HS-5 (cell line): ENCODE measurements at places on chromosomes 1 and 21.

DNA sequence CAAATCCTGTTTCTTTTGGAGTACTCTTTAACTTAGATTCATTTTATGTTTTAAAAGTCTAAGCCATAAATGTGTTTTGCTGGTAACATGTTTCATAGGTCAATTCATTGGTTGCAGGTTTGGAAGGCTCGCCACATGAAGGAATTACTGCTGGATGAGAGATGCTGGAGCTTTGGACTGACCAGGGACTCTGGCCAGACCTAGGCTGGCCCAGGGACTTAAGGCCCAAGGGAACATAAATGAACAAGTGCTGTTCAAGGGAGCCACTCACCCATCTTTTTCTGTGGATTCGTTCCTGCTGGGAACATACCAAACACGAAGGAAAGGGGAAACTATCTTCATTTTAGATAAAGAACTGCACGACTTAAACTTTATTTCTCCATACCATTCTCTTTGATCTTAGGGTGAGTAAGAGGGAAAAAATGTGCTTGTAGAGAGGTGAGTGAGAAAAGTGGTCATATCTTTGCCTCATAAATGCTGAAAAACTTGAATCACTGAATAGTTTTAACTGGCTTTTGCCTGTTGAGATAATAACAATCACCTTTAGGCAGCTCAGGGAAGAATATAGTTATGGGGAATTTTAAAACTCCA, 15.3 kb upstream of the SHCBP1L start:
- no peak for DNase-seq

DNA sequence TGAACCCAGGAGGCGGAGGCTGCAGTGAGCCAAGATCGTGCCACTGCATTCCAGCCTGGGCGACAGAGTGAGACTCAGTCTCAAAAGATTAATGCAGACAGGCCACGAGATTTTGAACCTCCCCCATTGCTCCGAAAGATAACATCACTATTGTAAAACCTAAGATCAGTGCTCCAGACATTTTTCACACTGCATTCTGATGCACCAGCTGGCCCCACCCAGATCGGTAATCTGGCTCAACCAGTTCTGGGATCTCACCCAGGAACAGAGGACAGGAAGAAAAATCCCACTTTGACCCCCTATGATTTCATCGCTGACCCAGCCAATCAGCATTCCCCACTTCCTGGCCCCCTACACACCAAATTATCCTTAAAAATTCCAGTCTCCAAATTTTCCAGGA, 10.7 kb upstream of the CSRP1 start:
- DNase-seq, result no peak

- DNase-seq, result no peak
Measured at GRCh38 chr1:228155596-228156514, 6.1 kb downstream of the GJC2 start.

DNA sequence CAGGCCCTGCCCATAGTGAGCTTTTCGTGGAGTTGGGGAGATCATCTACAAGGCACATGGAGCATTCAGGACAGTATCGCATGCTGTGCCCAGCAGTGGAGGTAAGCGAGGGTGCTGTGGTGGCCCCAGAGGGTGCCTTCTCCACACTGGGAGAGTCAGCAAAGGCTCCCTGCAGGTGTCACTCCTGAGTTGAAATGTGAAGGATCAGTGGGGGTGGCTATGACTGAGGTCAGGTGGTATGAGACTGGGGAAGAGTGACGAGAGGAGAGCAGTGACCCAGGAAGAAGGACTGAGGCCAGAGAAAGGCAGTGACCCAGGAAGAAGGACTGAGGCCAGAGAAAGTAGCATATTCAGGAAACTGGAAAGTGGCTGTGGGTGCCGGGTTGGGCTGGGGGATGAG, 53.0 kb downstream of the SPAG17 start:
- no peak for DNase-seq

- DNase-seq, result no peak
Measured at GRCh38 chr21:26195708-26196107, 25.1 kb upstream of the APP start.

DNA sequence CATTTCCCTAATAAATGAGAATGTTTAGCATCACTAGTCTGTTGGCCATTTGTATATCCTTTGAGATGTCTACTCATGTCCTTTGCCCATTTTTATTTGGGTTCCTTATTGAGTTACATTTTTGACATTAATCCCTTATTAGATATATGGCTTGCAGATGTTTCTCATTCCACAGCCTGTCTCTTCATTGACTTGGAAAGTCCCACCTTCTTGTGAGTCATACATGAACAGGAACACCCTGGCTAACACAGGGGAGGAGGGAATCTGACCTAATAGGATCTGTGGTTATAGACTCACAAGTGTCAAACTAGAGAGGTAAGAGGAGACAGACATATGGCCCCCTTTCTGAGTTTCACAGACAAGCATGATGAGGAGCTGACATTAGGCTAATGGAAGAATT, 11.5 kb downstream of the ZP4 start:
- peak; percentile 69 for DNase-seq

DNA sequence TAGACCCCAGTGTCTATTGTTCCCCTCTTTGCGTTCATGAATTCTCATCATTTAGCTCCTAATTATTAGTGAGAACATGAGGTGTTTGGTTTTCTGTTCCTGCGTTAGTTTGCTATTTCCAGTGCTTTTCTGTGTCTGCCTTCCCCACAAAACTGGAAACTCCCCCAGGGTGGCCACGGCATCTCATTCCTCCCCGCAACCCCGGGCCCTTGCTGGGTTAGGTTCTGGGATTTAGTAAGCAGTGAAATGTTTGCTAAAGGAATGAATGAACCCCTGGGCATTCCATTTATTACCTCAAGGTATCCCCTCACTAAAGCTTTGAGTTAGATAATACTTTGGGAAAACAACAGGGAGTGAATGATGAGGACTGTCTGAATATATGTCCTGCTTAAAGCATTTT, 142.9 kb downstream of the GLUL start:
- DNase-seq, result no peak

GRCh38 chr1:85373378-85373708, 91.6 kb downstream of the DDAH1 start:
- no peak for DNase-seq

- no peak for DNase-seq
Measured at GRCh38 chr1:97791251-97791650, 129.6 kb downstream of the DPYD start.

GRCh38 chr1:156696755-156697154, 8.6 kb downstream of the CRABP2 start:
- DNase-seq, result no peak

GRCh38 chr21:33980276-33980916, 64.8 kb upstream of the ATP5PO start:
- DNase-seq, result no peak

DNA sequence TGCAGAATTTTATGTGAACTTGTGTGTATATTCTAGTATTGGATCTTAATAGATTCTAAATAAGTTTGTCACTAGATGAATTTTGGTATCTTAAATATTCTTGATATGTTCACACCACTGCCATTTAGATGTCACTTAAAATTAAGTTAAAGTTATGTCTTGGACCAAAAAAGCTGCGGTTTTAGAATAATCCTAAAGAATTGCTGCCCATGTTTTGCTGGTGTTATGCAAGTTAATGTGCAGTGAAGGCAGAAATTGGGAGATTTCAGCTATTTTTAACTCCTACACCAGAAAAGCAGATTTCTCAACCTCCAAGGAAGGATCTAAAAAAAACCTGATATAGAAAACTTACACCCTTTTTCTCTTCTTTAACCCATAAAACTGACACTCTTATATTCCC, 757 bp downstream of the ACADM start:
- DNase-seq, result no peak

DNA sequence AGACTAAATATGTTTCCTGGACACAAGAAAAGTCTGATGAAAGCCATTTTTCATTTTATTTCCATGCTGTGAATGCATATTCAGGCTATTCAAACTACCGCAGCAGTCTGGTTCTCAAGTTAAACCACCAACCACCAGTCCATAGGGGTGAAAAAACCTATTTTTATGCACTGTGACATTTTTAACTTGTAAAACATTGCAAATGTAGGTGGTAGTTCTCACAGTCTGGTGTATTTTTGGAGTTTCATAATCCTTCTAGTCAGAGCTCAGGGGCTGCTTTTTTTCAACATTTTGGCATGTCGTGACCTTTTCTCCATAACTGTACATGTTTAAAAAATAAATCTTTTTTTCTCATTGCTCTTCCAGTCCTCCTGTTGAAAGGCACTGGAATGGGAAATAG, 907.6 kb upstream of the ADGRL2 start:
- DNase-seq, result no peak
